H7 (cell line): ENCODE measurements at places on chromosomes 16 and 17.

DNA sequence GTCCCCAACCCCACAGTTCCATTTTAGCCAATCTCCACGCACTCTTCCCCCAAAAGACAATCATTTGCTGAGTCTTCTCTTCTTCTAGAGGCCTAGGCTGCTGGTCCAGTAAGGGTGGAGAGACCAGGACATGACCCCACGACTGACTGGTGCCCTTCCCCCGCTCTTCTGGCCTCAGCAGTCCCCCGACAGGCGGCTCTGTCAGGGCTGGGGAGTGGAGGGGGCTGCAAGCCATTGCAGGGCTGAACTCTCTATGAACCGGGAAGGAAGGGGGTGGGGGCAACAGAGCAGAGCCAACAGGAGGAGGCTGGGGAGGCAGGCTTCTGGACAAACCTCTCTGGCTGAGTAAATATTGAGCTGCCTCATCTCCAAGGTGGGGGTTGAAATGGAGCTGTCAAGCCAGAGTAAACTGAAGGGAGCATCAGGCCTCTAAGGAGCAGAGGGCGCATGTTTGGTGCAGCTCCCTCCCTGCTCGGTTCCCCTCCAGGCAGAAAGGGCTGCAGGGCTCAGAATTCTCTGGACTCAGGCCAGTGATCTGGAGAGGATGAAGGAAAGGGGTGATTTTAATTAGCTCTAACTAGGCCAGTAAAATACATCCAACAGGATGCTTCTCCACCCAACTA, 8.7 kb downstream of the HOXB1 start:
- peak; percentile 56 for DNase-seq

DNA sequence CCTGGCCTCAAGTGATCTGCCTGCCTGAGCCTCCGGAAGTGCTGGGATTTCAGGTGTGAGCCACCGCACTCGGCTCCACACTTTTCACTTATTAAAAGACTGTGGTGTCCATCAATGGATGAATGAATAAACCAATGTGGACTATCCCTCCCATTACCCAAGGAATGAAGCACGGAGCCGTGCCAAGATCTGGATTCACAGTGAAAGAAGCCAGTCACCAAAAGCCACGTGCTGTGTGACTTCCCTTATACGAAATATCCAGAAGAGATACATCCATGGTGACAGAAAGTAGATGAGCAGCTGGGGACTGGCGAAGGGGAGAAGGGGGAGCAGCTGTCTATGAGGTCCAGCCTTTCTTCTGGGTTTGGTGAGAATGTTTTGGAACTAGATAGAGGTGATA, 48.2 kb upstream of the STH start:
- no peak for DNase-seq

- DNase-seq: peak; percentile 15
Measured at GRCh38 chr16:3950343-3951193, 70.1 kb upstream of the CREBBP start.

DNA sequence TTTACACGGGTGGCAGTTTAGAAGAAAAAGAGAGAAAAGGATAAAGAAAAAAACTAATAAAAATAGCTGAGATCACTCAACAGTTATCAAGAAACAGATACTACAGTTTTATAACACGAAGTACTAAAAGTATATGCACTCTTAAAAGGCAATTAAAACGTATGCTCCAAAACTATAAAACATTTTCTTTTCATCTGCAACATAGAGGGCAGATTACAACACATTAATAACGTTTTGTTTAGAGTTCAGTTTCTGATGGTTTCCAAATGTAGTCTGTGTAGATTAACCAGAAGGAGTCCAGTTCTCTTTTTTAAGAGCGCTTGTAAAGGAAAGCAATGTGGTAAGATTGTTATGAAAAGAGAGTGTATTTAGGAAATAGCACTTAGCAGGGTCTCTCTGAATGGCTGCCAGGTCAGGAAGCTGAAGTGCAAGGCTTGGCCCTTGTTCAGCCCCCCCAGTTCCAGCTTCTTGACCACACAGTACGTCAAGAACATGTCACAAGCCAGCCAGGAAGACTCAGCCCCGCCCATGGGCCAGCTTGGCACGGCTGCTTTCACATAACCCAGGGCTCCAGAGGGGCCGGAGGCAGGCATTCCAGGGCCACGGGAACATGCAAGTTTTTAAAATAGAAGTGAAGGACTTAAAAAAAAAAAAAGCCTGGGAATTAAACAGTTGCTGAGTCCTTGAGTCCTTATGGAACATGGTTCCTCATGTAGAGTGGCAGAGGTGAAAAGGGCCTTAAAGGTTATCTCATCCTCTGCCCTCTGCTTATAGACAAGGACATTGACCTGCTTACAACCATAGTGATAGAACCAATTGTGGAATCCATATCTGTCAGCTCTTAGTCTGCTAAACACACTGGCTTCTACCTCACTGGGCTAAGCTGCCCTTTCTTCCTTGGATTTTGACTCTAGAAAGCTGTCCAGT, 147.4 kb upstream of the TBX2 start:
- DNase-seq: no peak

DNA sequence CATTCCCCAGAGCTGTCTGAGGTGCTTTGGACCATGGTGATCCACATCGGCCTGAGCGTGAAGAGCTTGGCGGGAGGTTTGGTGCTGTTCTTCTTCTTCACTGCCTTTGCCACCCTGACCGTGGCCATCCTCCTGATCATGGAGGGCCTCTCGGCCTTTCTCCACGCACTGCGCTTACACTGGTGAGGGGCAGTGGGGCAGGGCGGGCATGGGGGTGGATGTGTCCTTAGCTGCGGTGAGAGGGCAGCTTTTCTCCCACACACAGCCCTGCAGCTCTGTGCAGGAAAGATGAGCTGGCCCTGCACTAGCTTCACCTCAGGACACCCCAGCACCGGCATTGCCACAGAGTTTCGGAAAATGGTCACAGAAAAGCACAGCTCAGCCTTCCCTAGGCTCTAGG, 21.8 kb upstream of the NAGLU start:
- peak; percentile 13 for DNase-seq

- no peak for DNase-seq
Measured at GRCh38 chr16:55571191-55571897, 4.9 kb downstream of the CAPNS2 start.

DNA sequence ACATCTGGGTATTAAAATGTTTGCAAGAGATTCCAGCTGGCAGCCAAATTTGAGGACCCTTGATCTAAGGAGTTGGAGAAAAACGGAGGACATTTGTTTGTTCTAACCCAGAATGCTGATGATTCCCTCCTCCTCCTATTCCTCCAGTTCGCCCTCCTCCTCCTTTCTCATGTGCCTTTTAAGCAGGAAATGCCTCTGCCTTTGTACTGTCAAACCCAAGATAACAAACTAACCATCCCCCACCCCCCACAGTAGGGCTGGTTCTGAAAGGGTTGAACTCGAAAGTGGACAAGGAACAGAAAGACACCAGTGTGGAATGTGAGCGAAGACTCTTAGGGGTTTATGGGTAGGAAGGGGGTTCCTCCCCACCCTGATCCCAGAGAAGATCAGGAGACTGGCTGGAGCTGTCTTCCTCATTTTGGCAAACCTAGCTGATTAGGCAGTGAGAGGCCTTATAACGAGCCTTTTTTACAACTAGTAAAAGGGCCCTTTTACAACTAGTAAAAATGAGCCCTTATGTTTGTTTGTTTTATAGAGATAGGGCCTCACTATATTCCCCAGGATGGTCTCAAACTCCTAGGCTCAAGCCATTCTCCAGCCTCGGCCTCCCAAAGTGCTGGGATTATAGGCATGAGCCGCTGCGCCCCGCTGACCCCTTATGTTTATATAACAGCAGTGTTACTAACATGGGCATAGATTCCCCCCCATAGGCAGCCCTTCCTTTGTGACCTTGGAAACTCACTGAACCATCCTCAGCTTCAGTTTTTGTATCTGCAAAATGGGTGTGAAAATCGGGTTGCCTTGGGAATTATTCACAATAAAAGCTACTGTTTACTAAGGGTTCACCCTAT, 975 bp downstream of the CHD9 start:
- DNase-seq: peak; percentile 65

GRCh38 chr16:30903002-30903401, 6.6 kb downstream of the CTF1 start:
- DNase-seq: peak; percentile 60

DNA sequence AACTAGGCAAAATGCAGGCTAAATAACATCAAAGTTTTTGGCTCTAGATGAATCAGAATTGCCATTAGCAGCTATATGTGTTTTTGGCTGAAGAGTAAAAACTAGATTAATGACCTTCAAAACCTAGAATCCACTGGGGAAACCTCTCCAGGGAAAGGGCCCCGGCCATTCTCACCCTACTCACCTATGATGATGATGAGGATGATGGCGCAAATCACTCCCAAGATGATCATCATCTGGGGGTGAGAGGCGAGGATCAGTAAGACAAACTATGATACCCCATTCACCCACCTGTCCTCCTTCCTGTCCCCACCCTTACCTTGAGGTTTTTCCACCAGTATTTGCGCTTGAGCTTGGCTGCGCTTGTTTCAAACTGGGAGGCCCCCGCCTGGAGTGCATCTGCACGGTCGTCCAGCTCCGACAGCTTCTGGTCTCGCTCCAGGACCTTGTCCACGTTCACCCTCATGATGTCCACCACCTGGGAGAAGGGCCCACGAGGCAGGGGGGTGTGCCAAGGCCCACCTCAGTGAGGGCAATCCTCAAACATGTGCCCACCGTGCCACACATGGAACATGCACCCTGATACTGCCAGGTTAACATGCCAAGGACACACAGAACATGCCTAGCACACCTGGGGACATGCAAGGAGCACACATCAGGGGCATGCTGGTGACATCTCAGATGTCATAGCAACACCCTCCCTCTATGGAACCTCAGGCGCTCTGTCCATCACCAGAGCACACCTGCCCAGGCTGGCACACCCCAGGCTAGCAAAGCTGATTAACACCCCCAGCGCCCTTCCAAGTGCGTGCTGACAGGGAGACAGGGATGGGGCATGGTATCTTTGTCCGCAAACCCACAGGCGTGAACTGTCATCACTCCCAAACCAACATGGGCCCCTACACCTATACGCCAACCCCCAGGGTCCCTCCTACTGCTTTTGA, 1.2 kb downstream of the VAMP2 start:
- DNase-seq: no peak

GRCh38 chr16:53839150-53839549, 135.2 kb downstream of the FTO start:
- DNase-seq: no peak

- DNase-seq: no peak
Measured at GRCh38 chr16:16928532-16929109, 542.1 kb downstream of the XYLT1 start.

DNA sequence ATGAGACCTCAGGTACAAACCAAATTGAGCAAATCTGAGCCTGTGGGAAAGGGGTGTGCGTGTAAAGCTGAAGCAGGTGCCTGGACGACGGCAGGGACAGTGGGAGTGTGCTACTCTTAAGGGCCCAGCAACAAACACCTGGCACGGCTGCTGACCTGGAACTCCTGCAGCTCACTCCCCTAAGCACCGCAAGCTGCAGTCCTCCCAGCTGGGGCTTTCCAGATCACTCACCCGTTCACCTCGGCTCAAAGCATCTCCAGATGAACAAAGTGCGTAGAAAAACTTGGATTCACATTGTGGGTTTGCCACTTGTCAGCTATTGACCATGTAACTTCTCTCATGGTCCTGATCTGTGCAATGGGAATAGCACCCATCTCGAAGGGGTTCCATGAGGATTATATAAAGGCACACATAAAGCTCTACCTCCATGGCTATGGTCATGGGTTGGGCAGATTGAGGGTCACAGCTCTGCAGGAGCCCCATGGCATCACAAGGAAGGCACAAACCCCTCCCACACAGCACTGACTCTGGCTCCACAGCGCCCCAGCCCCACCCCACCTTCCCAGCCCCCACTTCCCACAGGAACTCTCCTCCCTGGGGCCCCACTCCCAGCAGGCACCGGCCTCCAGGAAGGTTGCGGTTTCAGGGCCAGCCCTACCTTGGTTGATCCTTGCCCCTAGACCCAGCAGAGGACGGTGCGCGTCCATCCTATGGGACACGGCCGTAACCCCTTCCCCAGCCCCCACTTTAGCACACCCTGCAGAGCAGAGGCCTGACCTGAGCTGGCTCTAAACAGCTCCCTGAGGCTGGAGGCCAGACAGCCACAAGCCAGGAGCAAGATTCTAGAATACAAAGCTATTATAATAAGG, 21.9 kb downstream of the ST3GAL2 start:
- DNase-seq: peak; percentile 51

GRCh38 chr16:29820271-29820701, at the start of gene MVP:
Gene MVP, plus strand, starts transcription at chr16:29820462. Its CDS starts 10,088 bp downstream, at chr16:29830550.
- no peak for DNase-seq

GRCh38 chr16:13997526-13997925, 73.6 kb upstream of the MRTFB start:
- no peak for DNase-seq

- DNase-seq: peak; percentile 24
Measured at GRCh38 chr17:1718362-1719165, 5.9 kb upstream of the WDR81 start.

GRCh38 chr16:76176153-76176552, 101.0 kb upstream of the CNTNAP4 start:
- no peak for DNase-seq

- no peak for DNase-seq
Measured at GRCh38 chr16:66491716-66492064, 58.2 kb downstream of the TK2 start.

DNA sequence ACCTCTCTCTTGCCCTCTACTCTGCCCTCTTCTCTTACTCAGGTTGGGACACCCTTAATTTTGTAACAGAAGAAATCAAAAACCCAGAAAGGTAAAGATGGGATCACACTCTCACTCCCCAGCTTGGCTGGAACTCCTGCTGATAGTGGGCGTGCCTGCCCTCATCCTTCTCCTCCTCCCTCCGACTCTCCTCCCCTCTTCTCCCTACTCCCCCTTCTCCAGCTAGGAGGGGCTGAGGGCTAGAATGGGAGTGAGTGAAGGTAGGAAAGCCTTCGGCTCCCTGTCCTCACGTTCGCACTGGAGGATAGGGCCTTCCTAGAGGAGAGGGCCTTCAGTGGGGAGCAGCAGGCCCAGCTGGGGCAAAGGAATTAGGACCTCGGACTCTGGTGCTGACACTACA, 20.3 kb downstream of the SLC7A6OS start:
- peak; percentile 66 for DNase-seq

DNA sequence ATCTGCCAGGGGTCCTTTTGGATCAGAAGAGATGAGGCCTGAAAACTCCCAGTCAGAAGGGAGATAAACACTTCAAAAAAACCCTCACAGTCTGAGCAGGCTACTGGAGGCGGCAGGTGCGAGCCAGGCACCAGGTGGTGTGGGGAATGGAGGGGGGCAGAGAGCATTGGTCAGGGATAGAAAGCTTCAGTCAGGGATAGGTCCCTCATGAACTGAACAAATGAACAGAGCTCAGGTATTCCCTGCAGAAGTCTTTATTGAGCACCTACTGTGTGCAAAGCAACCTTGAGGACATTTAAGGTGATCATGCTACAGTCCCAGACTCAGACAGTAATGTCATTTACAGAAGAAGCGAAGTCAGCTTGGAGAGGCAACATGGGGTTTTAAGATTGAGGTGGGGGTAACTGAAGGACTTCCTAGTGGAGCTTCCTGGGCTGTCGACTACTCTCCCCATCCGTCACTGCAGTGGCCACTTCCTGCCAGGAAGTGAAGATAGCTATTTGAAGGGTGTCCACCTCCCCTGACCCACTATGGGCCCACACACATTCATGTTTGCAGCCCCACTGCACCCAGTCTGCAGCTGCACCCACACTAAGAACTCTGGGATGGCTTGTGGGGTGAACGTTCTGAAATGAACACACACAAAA, 3.2 kb downstream of the KIFC3 start:
- peak; percentile 21 for DNase-seq
